ENCODE measurements at places on chromosomes 3 and 15. TPM values are rescaled to one million over a fixed set of nuclear protein-coding genes. Genes with fewer than 3 reads are reported as not detected.

Gene HIGD2B
- polyA plus RNA-seq, result not detected

GRCh38 chr15:64842096-64842939 lies 603 bp downstream of the PLEKHO2 start:
- peak; percentile 55 for DNase-seq

GRCh38 chr3:173395073-173395411 lies 2.5 kb upstream of the NLGN1 start:
- no peak for DNase-seq

Gene PEX11A
- 15.0 TPM for polyA plus RNA-seq

GRCh38 chr3:100216713-100217112 lies 44.1 kb upstream of the TBC1D23 start:
- DNase-seq, result no peak

Gene SCAANT1
- 1.8 TPM for polyA plus RNA-seq

GRCh38 chr3:9786209-9786739 lies 6.0 kb downstream of the TADA3 start:
- DNase-seq, result no peak

Gene CDCP1
- 25.5 TPM for polyA plus RNA-seq

GRCh38 chr3:177881351-177881750 lies 654.9 kb upstream of the KCNMB2 start:
- DNase-seq, result no peak

GRCh38 chr15:90401495-90401894 lies 13.5 kb downstream of the IQGAP1 start:
- no peak for DNase-seq

Gene SCAMP5
- 31.6 TPM for polyA plus RNA-seq

Gene GRAMD2A
- 11.5 TPM for polyA plus RNA-seq

DNA sequence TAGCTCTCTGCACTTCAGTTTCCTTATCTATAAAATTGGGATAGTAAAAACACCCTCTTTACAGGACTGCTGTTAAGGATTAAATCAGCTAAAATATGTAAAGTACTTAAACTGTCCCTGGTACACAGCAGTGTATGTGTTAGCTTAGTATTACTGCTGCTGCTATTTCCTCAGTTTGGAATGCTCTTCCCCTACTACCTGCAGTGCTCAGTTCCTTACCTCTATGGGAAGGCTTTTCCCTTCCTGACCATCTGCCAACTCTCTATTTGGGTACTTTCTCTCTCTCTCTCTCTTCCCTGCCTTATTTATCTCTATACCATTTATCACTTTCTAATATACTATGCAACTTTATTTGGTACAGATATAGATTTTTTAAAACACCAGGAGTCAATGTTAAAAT lies 26.5 kb downstream of the KPNA4 start:
- no peak for DNase-seq

DNA sequence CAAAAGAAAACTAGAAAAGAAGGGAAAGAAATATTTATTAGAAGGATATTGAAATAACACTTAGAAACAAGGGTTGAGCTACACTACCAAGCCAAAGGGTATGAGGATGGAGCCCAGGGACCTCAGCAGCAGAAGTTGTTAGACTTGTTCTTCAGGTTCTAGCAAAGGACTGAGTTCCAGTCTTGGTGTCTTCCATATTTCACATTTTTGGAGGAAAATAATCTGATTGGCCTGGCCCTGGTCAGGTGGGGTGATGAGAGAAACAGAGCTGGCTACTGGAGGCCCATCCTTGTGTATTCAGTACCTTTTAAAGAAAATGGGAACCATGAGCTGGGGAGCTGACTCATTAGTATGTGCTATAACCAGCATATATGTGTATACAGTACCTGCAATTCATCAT lies 28.2 kb downstream of the PPP4R2 start:
- no peak for DNase-seq

GRCh38 chr15:64141798-64142512 lies 9.6 kb upstream of the SNX22 start:
- DNase-seq, result no peak

DNA sequence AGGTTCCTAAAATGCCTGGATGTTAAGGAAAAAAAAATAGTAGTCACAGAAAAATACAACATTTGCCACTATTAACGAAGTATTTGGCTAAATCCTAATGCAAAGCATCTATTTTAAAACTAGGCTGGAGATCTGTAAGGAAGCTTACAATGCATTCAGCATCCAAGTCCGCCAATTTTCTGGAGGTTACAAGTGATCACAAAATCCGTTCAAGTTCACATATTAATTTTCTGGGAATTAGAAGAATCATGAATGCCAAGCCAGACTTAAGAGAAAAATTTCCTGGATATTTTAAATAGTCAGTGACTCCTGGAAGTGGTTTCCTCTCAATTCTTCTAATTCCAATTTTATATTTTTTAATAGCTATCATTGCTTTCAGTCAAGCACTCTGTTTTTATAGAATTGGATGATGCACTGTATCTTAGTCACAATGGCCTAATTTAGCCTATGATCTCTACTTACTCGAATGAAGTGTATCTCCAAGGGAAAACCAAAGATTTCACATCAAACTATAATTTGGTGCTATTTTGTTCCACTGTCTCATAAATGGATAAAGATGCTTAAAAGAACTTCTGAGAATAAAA lies 60.4 kb downstream of the P3H2 start:
- DNase-seq, result no peak

- no peak for DNase-seq
Observed at GRCh38 chr3:36511791-36512486, 131.6 kb downstream of the STAC start.

DNA sequence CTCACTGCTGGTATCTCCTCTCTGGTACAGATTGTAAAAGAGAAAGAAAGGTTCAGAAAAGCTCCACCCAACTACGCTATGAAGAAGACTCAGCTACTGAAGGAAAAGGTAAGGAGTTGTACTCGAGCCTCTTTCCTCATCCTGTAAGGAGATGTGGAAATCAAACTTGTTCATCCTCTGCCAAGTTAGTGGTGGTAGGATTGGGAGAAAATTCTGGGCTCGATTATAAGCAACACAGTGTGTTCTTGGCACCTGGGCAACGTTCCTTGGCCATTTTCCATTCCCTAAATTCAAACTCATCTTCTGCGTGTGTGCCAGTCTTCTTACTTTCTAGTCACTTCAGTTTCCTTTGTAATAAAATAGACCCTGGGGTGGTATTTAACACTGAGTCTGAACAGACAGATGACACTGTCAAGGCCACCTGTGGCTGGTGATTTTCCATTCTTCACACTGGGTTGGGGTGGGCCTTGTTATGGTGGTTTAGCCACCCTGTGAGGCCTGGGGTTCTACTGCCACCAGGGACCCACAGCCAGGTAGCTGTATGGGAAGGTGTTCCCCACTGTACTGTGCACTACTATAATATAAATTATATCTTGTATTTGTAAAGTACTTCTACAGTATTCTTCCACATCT lies 17.1 kb upstream of the ITPKA start:
- DNase-seq, result no peak

- no peak for DNase-seq
Observed at GRCh38 chr15:61528581-61528910, 299.4 kb upstream of the RORA start.

Gene ZDHHC19
- 0.42 TPM for polyA plus RNA-seq

DNA sequence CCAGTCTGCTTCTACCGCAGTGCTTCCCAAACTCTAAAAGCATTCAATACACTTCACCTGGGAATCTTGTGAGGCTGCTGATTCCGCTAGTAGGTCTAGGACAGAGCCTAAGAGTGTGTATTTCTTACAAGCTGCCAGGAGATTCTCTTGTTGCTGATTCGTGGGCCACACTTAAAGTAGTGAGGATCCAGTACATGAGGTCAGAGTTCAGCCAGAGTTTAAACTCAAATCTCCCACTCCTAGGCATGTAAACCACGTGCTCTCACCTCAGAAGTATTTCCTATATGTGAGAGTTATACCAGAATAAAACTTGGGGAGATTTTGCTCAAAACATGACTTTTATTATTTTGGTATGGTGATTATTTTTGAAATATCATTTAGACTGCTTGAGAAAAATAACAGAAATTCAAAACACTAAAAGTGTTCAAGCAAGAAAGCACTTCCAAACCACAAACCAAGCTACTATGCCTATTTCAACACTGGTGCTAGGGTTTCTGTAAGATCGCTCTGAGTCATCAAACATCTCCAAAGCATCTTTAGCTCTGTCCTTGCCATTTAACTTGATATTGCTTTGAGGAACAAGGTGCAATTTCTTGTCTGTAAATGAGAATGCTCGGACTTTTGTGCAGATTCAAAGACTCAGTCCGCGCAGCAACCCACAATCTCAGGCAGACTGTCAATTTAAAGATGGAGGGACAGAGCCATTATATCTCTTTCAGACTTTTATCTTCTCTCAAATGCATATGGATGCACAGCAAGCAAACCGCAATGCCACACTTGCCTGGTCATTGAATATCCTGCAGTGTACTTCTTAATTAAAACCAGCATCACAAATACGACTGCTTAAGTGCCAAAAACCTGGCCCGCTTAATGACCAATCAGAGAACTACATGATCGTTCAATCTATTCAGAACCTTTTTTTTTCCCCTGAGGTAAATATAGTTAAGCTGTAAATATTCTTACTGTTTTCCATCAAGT lies 59.8 kb downstream of the AGTR1 start:
- DNase-seq, result no peak

- no peak for DNase-seq
Observed at GRCh38 chr15:27339138-27339537, 368.2 kb downstream of the GABRG3 start.

Gene SUCNR1
- 0.69 TPM for polyA plus RNA-seq

DNA sequence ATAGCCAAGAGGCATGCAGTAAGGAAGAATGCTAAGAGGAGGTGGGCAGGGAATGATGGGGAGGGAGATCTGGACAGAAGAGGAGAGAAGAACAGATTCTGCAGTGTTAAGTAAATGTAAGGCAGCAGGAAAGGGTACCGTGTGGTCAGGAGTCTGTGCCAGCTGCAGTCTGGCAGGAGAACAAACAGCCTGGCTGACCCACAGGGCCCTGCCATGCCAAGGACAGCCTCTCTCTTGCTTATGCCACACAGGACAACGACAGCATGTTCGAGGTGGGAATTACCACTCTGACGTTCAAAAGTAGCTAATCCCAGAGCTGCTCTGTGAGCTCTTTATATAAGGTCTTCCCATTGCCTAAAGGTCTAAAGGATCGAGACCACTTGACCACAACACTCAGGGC lies 31.3 kb downstream of the DAPK2 start:
- DNase-seq, result no peak

GRCh38 chr3:31008994-31009393 lies 114.5 kb upstream of the GADL1 start:
- DNase-seq, result no peak

Gene OR5K2
- polyA plus RNA-seq, result 0.40 TPM

- DNase-seq, result no peak
Observed at GRCh38 chr3:128205558-128206145, 52.4 kb downstream of the EEFSEC start.

- no peak for DNase-seq
Observed at GRCh38 chr15:93348711-93349545, 259.9 kb upstream of the RGMA start.

DNA sequence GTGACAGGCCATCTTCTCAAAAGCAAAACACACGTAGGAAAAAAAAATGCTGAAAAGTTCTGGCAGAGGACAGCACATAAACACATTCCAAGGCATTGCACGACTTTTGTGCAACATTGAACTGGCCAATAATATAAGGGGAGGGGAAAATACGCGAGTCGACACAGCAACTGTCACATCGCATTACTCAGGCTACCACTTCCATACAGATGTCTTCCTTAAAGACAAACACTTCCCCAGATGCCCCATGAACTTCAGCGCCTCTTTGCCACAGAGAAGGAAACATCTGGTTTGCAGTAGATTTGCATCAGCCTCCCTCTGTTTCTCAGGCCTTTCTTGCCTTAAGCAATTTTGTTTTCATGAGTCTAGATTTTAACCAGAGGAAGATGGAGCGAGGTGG lies 144.4 kb upstream of the IGF1R start:
- no peak for DNase-seq

GRCh38 chr15:29749365-29750086 lies 72.7 kb downstream of the TJP1 start:
- DNase-seq, result no peak

Gene ZSCAN2
- 12.1 TPM for polyA plus RNA-seq

GRCh38 chr15:58021332-58022230 lies 43.9 kb downstream of the ALDH1A2 start:
- no peak for DNase-seq
